Bladder microvascular endothelial cell (primary cell): ENCODE measurements at places on chromosomes 16 and 17. TPM values are rescaled to one million over a fixed set of nuclear protein-coding genes. Genes with fewer than 3 reads are reported as not detected.

The EXOC3L1 gene
- total RNA-seq = 12.8 and 28.3 TPM in 2 replicates

The SRL gene
- total RNA-seq = under 0.01 and 0.06 TPM in 2 replicates

The STX1B gene
- total RNA-seq = 1.1 TPM in 1 of 2 replicates, not detected in the other

The NPIPA5 gene
- 0.49 and 1.6 TPM in 2 replicates for total RNA-seq

The PPY gene
- not detected in 2 replicates for total RNA-seq
